ENCODE measurements at places on chromosomes 2 and 18. TPM values are rescaled to one million over a fixed set of nuclear protein-coding genes. Genes with fewer than 3 reads are reported as not detected.
A peak's percentile ranks its signal among the peaks of the same experiment; 100 is the strongest.

GRCh38 chr18:7754258-7754657 lies 187.1 kb downstream of the PTPRM start:
- H3K27me3 ChIP-seq: no peaks in the 10 kb centered on the region
- H3K4me3 ChIP-seq: no peak overlapping the region
- H3K36me3 ChIP-seq: no peaks in the 10 kb centered on the region
- no peaks in the 10 kb centered on the region for H3K4me1 ChIP-seq

- H3K4me1 ChIP-seq: no peaks in the 10 kb centered on the region
- H3K27ac ChIP-seq: no peak overlapping the region
- H3K4me3 ChIP-seq: no peak overlapping the region
- DNase-seq: no peak
These were observed 14.9 kb upstream of the DGKD start for GRCh38 chr2:233339427-233339826.

DNA sequence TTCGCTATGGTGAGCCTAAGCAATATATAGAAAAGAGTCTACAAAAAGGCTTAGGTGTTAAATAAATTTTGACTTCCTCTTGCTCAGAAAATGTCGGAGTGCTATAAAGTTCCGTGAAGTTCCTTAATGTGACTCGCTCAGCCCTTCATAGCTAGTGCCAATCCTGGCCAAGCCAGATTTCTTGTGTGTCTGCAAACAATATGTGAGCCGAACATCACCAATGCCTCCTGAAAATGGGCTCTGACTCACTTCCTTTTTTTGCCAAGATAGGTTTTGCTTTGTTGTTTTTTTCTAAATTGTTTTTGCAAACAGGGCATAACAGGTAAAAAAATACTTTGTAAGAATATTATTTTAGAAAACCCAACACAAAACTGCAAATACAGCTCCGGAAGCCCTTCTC lies 26.1 kb downstream of the CDC42EP3 start:
- H3K36me3 ChIP-seq: peaks cover 9% of the 10 kb centered on the region
- no peak overlapping the region for H3K4me3 ChIP-seq
- DNase-seq: no peak
- H3K27ac ChIP-seq: no peak overlapping the region

DNA sequence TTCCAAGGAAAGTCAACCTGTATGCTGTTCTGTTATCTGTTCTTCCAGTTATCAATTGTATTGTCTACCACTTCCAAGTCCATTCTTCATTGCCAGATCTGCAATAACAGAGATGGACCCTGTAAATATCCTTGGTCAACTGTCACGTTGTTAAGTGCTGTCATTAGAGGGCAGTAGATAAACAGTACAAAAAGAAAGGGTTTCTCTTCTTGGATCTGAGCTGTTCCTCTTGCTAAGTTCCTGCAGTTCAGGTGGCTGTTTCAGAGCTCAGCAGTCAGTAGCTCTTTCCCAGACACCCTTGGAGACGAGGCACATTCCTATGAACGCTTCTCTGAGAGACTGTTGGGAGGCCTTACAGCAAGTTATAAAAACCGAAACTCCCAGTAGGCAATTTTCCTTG lies 957.1 kb upstream of the CHAC2 start:
- H3K27me3 ChIP-seq: no peaks in the 10 kb centered on the region
- H3K27ac ChIP-seq: no peak overlapping the region
- H3K36me3 ChIP-seq: no peaks in the 10 kb centered on the region

GRCh38 chr2:74632209-74632938 lies 15.8 kb downstream of the M1AP start:
- DNase-seq: no peak
- no peaks in the 10 kb centered on the region for H3K4me1 ChIP-seq
- H3K4me3 ChIP-seq: no peak overlapping the region
- H3K27me3 ChIP-seq: no peaks in the 10 kb centered on the region

DNA sequence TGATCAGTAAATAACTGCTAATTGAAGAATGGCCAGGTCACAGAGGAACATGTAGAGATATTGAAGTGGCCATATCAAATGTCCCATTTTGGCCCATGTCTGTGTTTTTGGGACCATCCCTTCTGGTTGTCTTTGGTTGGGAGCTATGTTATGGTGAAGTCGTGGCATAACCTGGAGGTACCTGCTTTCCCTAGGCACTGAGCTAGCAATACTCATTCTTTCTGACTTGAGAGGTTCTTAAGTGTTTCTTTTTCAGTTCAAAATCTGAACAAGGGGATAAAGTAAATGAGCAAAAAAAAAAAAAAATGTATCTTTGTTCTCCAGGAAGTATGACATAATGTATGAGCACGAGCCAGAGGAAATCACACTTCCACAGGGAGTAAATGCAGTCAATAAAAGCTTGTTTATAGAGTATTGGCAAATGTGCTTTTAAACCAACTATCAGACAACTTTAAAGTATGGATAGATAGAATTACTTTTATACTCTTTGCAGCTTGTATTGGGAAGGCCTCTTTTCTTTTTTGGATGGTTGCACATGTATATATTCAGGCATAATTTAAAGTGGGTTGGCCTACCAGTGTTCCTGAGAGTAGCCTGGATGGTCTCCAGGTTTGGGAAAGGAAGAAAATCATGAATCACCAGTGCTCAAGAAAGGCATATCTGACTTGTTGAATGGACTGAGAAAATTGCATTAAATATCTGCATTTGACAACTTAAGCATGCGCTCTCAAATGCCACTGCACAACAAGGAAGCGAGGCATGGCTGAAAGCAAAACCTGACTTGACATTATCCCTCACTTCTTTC lies 125.0 kb downstream of the SPHKAP start:
- no peak for DNase-seq
- H3K4me1 ChIP-seq: no peaks in the 10 kb centered on the region
- H3K27ac ChIP-seq: no peak overlapping the region
- no peaks in the 10 kb centered on the region for H3K27me3 ChIP-seq
- H3K36me3 ChIP-seq: no peaks in the 10 kb centered on the region
- H3K4me3 ChIP-seq: no peak overlapping the region

GRCh38 chr2:190970873-190971506 lies 43.0 kb downstream of the STAT1 start:
- no peaks in the 10 kb centered on the region for H3K27me3 ChIP-seq
- H3K27ac ChIP-seq: no peak overlapping the region
- H3K36me3 ChIP-seq: peaks cover 78% of the 10 kb centered on the region
- H3K4me3 ChIP-seq: no peak overlapping the region
- DNase-seq: no peak
- peaks cover 11% of the 10 kb centered on the region for H3K4me1 ChIP-seq

DNA sequence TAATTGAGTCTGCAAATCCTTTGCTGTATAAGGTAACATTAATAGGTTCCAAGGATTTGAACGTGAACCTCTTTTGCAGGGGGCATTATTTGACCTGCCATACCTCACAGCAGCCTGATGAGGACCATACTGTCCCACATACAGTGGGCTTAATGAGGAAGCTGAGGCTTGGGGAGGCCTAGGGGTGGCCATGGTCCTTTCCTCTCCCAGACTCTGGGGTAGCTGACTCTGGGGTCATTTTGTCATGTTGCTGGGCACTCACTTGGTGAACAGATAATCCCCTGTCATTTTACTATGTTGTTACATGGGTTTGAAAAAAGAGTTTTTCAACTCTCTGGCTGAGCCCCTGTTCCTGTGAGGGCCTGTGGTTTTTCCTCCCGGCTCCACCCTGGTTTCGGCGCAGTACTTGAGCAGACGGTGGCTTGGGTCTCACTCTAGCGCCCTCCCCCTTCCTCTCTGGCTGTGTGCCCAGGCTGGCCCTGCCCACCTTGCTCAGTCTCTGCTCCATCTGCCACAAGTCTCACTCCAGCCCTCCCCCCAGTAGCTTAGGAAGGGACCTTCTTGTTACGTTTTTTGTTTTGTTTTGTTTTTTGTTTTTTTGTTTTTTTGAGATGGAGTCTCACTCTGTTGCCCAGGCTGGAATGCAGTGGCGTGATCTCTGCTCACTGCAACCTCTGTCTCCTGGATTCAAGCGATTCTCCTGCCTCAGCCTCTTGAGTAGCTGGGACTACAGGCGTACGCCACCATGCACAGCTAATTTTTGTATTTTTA lies 21.0 kb downstream of the INPP4A start:
- no peak for DNase-seq
- H3K36me3 ChIP-seq: no peaks in the 10 kb centered on the region
- no peak overlapping the region for H3K4me3 ChIP-seq
- no peaks in the 10 kb centered on the region for H3K27me3 ChIP-seq

- H3K4me3 ChIP-seq: peak overlapping the region; percentile 64
- no peak overlapping the region for H3K27ac ChIP-seq
- peaks cover 65% of the 10 kb centered on the region for H3K4me1 ChIP-seq
- no peak for DNase-seq
- H3K36me3 ChIP-seq: no peaks in the 10 kb centered on the region
These were observed 972 bp upstream of the DLX2 start for GRCh38 chr2:172103471-172104272.

DNA sequence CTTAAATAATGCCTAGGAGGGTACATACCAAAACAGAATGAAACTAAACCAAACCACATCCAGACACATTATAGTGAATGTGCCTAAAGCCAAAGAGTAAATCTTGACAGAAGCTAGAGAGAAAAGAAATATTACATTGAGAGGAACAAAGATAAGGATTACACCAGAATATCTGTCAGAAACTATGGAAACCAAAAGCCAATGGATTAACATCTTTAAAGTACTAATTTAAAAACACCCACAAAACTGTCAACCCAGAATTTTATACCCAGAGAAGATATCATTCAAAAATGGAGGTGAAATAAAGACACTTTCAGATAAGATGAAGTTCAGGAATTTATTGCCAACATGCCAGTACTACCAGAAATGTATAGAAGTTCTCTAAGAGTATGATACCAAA lies 198.5 kb upstream of the ZEB2 start:
- H3K27me3 ChIP-seq: no peaks in the 10 kb centered on the region
- H3K36me3 ChIP-seq: no peaks in the 10 kb centered on the region
- no peak overlapping the region for H3K4me3 ChIP-seq
- no peaks in the 10 kb centered on the region for H3K4me1 ChIP-seq

DNA sequence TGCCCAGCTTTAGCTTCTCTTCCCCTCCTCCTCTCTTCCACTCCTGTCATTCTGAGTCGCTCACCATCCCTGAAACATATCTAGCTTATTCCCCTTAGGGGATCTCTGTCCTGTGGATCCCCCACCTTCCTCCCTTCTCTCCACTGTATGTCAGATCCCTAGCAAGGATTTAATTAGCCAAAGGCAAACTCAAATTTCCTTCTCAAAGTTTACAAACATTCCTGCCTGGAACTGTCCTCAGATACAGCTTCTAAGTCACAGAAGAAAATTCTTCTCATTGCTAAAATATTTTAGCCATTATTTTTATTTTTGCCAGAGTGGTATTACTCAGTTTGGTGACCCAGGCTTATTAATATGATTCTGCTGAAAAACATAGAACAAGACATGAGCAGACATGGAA lies 315.3 kb downstream of the CYP26B1 start:
- no peaks in the 10 kb centered on the region for H3K27me3 ChIP-seq
- peaks cover 18% of the 10 kb centered on the region for H3K4me1 ChIP-seq
- no peak for DNase-seq
- no peak overlapping the region for H3K4me3 ChIP-seq
- no peaks in the 10 kb centered on the region for H3K36me3 ChIP-seq

GRCh38 chr18:2147476-2148230 lies 423.7 kb downstream of the METTL4 start:
- no peaks in the 10 kb centered on the region for H3K27me3 ChIP-seq
- no peak for DNase-seq
- no peak overlapping the region for H3K4me3 ChIP-seq
- H3K27ac ChIP-seq: no peak overlapping the region
- no peaks in the 10 kb centered on the region for H3K4me1 ChIP-seq

ADD2 gene
- total RNA-seq: 2.3 TPM

CMPK2 gene
- total RNA-seq: 0.83 TPM

IL1F10 gene
- total RNA-seq: 16.1 TPM

All from suprapubic skin (tissue), 4 donors.